Foreskin fibroblast (primary cell): ENCODE measurements at places on chromosomes 1 and 21.

- peak; percentile 15 for DNase-seq
Measured at GRCh38 chr1:175725684-175726083, 17.7 kb downstream of the TNR start.

- no peak for DNase-seq
Measured at GRCh38 chr1:227884370-227885134, 63.2 kb downstream of the WNT9A start.

GRCh38 chr21:26011292-26011940 is 159.2 kb downstream of the APP start:
- DNase-seq: no peak

DNA sequence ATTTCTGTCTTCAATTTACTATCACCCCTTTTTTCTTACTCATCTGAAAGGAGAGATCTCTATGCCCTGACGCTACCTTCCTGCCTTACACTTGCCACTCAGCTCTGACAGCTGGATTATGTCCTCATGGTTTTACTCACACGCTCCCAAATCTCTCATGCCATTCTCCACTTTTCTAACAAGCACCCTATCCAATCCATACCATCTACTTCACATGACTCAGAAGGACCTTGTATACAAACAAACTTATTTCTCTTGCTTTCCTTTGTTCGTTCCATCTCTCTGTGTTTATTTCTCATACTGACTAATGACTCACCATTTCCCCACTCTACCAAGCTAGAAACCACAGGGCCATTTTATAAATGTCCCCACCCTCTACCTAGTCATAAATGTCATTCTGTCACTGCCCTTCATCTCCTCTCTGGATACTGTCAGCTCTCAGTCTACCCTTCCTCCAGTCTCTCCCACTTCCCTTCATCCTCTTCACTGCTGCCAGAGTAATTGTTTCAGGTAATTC is 87.3 kb downstream of the USP24 start:
- peak; percentile 13 for DNase-seq

DNA sequence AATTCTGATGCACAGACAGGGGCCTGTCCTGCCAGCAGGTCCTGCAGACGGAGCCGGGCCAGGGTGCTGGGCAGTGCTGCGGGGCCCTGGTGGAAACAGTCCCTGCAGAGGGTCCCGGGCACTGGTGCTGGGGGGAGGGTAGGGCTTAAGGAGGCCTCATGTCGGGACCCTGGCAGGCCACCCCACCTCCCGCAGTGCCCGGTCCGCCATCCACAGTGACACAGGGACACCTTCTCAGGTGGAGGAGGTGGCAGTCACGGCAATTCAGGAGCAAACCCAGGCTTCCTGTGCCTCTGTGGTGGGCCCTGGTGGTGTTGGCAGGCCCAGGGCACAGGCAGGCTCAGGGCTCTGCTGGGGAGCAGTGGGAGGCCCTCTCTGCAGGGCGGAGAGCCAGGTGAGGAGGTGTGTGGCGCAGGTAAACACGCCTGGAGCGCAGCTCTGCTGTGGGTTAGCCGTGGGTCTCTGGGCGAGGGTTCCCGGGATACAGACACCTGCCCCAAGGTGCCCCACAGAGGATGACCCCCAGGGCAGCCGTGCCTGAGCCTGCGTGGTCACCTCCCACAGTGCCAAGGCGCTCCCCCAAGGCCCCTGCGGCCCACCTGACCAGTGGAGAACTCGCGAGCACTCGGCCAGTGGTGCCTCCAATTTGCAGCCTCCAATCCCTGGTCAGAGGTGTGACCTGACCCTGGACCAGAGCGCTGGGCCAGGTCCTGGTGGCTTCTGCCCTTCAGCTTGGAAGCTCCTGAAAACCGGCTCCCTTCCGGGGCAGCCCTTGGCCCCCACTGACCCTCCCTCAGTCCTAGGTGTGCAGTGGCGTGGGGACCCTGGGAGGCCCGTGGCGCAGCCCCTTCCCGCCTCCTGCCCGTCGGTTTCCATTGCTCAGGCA is 19.2 kb downstream of the COL18A1 start:
- DNase-seq: no peak

GRCh38 chr1:95640746-95641145 is 406.7 kb downstream of the RWDD3 start:
- DNase-seq: peak; percentile 1

- DNase-seq: no peak
Measured at GRCh38 chr1:234265321-234265720, 107.9 kb upstream of the COA6 start.

DNA sequence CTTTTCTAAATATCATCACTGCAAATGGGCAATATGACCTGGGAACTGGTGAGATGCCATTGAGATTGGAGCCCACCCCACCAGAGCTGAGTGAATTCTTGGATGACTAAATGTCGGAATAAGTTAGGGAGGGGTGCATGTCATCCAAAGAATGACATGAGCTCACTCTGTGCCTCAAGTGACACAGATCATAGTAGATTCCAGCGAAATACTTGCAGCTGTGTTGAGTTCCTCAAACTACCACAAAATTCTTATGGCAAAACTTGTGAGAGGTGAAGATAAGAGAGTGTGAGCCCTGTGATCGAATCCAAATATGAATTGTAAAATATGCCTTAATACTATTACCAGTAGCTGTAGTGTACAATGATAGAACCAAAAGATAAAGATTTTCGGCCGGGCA is 2.3 kb upstream of the TCP10L start:
- DNase-seq: no peak

DNA sequence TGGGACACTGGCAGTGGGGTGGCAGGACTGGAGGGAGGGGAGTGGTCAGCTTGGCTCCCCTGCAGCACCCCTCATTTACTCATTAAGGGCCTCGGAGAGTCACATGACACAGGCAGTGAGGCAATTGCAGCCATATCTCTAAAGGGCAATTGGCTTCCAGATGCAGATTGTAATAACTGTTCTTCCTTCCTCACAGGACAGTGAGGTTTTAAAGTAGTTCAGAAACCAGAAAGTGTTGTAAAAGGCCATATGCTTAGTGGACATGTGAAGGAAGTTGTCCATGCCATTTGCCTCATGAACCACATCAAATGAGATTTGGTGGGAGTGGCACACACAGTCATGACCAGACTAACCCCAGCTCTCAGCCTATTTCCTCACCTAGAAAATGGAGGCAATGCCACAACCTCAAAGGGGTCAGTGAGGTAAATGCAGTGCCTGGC is 11.1 kb downstream of the MTX1 start:
- DNase-seq: no peak
